ENCODE measurements at places on chromosomes 4 and X. TPM values are rescaled to one million over a fixed set of nuclear protein-coding genes. Genes with fewer than 3 reads are reported as not detected.

DNA sequence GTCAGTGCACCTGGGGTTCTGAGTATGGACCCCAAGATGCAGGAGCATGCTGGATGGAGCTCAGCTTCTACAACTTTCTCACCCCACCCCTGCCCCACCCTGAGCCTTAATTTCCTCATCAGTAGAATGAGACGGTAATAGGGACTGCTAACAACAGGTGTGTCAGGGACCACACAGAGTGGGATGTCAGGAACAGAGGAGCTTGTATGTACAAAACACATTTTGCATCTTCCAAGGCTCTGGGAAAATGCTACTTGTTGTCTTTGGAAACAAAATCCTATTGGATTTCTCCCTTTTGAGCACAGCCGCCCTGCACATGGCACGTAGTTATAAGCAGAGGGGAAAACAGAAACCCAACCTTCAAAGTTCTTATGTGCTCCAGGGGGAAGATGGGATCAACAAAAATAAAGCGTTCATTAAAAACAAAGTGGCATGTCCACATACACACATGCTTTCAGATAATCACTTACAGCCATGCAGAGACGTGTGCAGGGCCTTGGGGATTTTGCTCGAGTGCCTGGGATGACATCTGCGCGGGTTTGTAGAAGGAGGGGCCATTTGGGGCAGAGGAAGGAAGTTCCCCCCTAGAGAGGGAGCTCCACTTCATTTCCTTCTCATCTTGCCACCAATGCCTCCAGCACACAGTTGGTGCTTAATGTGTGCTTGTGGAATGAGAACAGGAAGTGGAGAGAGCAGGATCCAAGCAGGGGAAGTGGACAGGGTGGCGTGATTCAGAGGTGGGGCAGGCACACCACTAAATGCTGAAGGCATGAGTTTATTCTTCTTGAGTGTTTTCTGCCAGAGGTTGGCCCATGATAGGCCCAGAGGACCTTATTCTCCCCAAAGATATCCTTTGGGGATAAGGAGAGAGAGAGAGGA lies 138.9 kb downstream of the SMIM20 start:
- no peak overlapping the region for H3K27ac ChIP-seq
- no peak overlapping the region for H3K4me3 ChIP-seq

Gene IL15
- 3.8 TPM for total RNA-seq

GRCh38 chr4:184309241-184310170 lies 91.8 kb upstream of the ENPP6 start:
- H3K4me1 ChIP-seq: no peaks in the 10 kb centered on the region
- H3K4me3 ChIP-seq: no peak overlapping the region
- H3K27ac ChIP-seq: no peak overlapping the region
- peaks cover 3% of the 10 kb centered on the region for H3K27me3 ChIP-seq

GRCh38 chrX:50448565-50448964 lies 22.1 kb downstream of the DGKK start:
- no peaks in the 10 kb centered on the region for H3K27me3 ChIP-seq
- H3K4me1 ChIP-seq: no peaks in the 10 kb centered on the region
- H3K27ac ChIP-seq: no peak overlapping the region
- H3K4me3 ChIP-seq: no peak overlapping the region

Gene SORCS2
- total RNA-seq: 3.3 TPM

DNA sequence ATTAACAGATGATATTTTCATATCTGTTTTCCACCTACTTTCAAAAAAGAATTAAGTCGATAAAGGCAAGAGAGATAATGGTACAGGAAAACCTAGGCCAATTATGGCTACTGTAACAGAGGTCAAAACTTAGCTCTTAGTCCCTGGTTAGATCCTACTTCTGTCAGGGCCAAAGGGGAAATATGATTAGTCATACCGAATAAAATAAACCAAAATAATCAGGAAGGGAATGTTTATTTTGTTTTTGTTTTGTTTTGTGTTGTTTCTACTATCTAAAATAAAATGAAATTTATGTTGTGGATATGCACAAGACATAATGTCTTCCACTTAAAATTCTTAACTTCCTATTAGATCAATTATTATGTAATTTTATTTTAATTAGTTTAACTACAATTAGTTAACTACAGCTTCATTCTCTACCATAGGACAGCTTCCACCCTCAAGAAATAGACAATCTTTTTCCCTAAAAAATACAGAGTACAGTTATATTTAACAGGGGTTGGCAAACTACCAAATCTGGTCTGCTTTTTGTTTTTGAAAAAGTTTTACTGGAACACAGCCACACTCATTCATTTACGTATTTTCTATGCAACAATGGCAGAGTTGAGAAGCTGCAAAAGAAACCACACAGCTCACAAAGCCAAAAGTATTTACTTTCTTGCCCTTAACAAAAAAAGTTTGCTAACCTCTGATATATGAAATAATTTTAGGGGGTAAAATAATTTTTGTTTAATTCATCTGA lies 25.4 kb downstream of the TMEM47 start:
- H3K27me3 ChIP-seq: no peaks in the 10 kb centered on the region
- DNase-seq: no peak
- H3K27ac ChIP-seq: no peak overlapping the region
- H3K4me3 ChIP-seq: no peak overlapping the region
- H3K4me1 ChIP-seq: peaks cover 16% of the 10 kb centered on the region

GRCh38 chr4:113003841-113004240 lies 45.6 kb upstream of the ANK2 start:
- H3K4me3 ChIP-seq: no peak overlapping the region
- no peaks in the 10 kb centered on the region for H3K27me3 ChIP-seq
- no peaks in the 10 kb centered on the region for H3K4me1 ChIP-seq
- DNase-seq: no peak
- H3K27ac ChIP-seq: no peak overlapping the region

Gene VSIG1
- total RNA-seq: not detected

Gene MAGEC3
- not detected for total RNA-seq

- no peaks in the 10 kb centered on the region for H3K4me1 ChIP-seq
- H3K4me3 ChIP-seq: no peak overlapping the region
- no peak overlapping the region for H3K27ac ChIP-seq
- DNase-seq: no peak
Measured at GRCh38 chr4:80226094-80226493, 28.8 kb downstream of the PRDM8 start.

DNA sequence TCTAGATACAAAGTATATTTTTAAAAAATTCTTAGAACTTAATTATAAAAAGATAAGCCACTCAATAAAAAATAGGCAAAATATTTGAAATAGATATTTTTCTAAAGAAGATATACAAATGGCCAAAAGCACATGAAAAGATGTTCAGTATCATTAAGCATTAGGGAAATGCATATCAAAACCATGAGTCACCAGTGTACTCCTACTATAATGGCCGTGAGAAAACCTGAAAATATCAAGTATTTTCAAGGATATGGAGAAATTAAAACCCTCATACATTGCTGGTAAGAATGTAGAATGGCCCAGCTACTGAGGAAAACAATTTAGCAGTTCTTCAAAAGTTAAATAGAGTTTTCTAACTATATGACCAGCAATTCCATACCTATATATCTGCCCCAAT lies 337.9 kb downstream of the CAMK2D start:
- H3K4me3 ChIP-seq: no peak overlapping the region
- H3K36me3 ChIP-seq: no peaks in the 10 kb centered on the region
- H3K4me1 ChIP-seq: no peaks in the 10 kb centered on the region
- H3K27me3 ChIP-seq: no peaks in the 10 kb centered on the region

Gene SSX4
- not detected for total RNA-seq

DNA sequence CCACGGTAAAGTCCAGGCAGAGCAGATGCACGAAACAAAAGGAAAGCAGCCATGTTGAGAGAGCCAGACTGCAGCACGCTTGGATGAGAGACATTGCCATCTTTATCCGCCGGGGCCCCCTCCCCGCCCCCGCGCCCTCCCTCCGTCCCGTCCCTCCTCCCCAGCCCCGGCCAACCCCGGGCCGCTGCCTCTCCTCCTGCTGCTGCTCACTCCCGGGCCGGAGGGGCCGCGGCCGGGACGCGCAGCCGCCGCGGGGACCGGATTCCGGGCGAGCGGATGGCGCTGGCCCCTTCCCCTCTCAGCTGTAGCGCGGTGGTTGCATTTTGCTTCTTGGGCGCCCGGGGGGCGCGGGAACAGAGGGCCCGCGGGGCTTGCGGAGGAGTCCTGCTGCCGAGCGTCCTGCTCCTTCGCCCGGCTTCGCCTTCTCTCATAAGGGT lies 542 bp downstream of the RNF150 start:
- peak overlapping the region; percentile 88 for H3K4me3 ChIP-seq
- H3K27ac ChIP-seq: peak overlapping the region; percentile 93
- DNase-seq: no peak
- no peaks in the 10 kb centered on the region for H3K27me3 ChIP-seq
- peaks cover 11% of the 10 kb centered on the region for H3K4me1 ChIP-seq

Gene GYPB
- not detected for total RNA-seq

- H3K4me1 ChIP-seq: no peaks in the 10 kb centered on the region
- H3K4me3 ChIP-seq: no peak overlapping the region
- DNase-seq: no peak
Measured at GRCh38 chrX:151793886-151794285, 59.3 kb downstream of the CNGA2 start.

DNA sequence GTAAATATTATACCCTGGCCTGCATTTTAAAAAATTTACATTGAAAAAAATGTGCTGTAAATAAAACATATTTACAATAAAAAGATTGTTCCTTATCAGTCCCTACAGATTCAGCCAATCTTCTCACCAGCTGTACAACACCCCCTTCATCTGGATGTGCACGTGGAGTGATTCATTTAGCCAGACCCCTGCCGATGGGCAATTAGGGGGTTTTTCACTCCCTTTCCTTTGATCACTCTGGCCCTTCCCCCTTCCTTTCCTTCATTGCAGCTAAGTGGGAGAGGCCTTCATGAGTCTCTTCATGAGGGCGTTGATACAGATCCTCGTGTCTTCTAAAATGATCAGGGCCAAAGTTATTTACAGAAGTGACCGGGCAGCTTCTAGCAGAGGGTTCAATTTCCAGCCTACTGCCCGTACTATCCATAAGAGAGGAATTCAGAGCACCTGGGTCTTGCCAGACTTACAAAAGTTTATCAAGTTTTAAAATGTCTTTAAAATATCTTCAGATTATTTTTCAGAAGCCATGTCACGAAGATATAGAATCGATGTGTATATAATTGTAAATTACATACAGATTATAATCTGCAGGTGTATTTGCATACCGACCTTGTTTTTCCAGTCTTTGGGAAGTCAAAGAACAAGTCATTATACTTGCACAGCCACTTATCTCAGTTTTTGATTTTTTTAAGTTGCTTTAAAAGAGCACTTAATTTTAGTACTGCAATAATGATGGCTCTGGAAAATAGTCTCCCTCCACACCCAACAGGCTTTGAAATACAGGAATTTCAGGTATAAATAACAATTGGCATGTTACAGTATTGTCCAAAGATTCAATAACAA lies 21.4 kb upstream of the RASL11B start:
- H3K36me3 ChIP-seq: no peaks in the 10 kb centered on the region
- H3K4me1 ChIP-seq: peaks cover 35% of the 10 kb centered on the region
- H3K27ac ChIP-seq: no peak overlapping the region
- no peaks in the 10 kb centered on the region for H3K27me3 ChIP-seq
- no peak overlapping the region for H3K4me3 ChIP-seq

Gene OTC
- total RNA-seq: 0.42 TPM

DNA sequence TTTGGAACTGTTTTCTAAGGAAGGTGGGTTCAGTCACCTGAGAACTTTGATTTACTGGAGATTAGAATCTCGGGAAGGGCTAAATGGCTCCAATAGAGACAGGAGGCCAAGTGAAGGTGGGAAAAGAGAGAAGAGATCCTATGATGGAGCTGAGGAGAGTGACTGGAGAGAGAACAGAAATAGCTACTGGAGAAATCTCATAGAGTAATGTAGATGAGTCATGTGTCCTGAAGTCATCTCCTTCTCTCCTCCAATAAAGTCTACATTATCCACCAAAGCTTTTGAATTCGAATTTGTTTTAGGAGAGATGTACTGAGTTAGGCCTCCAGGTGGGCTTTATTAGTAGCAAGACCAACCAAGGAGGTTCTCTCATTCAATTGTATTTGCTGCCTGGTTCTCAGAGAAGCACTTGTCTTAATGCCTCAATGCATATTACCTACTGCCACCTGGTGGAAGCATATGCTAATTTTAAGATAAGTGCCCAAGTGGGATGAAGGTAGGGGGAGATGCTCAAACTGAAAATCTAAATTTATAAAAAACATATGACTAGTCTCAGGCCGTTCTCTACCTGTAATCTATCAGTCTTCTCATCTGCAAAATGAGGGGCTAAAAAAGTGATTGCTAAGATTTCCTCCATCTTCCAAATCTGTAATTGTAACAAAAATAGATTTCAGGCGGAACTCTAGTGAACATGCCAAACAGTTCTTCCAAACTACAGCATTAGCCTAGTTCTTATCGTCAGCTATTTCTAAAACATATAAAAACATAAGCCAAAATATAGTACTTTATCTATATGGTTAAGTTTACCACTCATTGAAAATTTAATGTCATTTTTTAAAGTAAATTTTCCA lies 24.4 kb downstream of the TXK start:
- H3K4me1 ChIP-seq: no peaks in the 10 kb centered on the region
- DNase-seq: no peak
- H3K27ac ChIP-seq: no peak overlapping the region
- no peaks in the 10 kb centered on the region for H3K27me3 ChIP-seq

Gene NPNT
- total RNA-seq: 49.9 TPM

Gene PPP4R3C
- not detected for total RNA-seq

GRCh38 chrX:115367951-115368350 lies 78.4 kb downstream of the LUZP4 start:
- H3K27me3 ChIP-seq: no peaks in the 10 kb centered on the region
- no peak overlapping the region for H3K4me3 ChIP-seq
- no peak overlapping the region for H3K27ac ChIP-seq
- no peaks in the 10 kb centered on the region for H3K4me1 ChIP-seq
- no peak for DNase-seq
- H3K36me3 ChIP-seq: no peaks in the 10 kb centered on the region

DNA sequence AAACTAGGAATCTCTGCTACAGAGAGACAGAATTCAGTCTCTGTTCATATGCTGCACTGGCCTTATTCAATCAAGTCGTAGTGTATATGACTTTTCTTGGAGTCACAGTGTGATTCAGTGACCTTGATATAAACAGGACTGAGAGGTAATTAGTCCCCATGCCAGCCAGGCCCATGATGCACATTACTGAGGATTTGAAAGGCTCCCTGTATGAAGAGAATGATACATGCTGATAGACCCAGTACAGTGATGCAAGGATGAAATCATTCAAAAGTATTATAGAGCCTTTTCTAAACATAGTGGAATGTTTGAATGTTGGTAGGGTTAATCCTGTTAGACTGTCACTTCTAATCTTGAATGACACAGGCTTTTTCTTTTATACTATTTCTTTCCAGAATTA lies 34.1 kb downstream of the ANXA3 start:
- H3K27ac ChIP-seq: no peak overlapping the region
- peaks cover 62% of the 10 kb centered on the region for H3K36me3 ChIP-seq
- no peaks in the 10 kb centered on the region for H3K27me3 ChIP-seq
- H3K4me1 ChIP-seq: peaks cover 12% of the 10 kb centered on the region

GRCh38 chrX:101602077-101602476 lies 15.7 kb downstream of the ARMCX6 start:
- H3K27me3 ChIP-seq: no peaks in the 10 kb centered on the region
- no peak overlapping the region for H3K27ac ChIP-seq
- no peak for DNase-seq
- no peak overlapping the region for H3K4me3 ChIP-seq
